Effector CD8-positive, alpha-beta T cell (primary cell): ENCODE measurements at places on chromosomes 4 and X.

GRCh38 chr4:15510961-15511360 lies 41.3 kb downstream of the CC2D2A start:
- no peak for DNase-seq

DNA sequence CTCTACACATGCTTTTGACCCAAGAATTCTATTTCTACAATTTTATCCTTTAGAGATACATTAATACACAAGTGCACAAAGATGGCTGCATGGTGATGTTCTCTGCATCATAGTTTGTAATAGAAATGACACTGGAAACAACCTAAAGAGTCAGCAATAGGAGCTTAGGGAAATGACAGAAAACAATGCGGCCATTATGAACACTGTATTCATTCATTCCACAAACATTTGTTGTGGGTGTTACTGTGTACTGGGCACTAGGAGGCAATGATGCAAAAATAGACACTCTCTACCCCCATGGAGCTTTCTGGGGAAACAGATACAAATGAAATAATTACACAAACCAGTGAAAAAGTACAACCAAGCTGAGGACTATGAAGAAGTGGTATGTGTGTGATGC lies 32.0 kb downstream of the IDS start:
- no peak for DNase-seq

DNA sequence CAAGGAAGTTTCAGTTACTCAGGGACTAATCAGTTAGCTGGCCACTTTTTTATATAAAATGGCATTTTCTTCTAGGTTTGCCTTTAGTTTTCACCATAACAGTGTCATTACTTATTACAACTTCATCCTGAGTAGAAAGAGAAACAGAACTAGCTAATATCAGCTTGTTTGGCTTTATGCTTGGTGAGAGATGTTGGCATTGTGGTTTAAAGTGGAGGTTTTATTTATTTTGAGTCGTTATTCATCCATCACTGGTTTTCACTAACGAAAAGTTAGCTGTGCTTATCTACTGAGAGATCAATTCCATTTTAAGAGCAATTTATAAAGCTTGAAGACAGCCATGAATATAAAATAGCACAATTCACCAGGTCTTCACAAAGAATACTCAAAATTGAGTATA lies 714.5 kb downstream of the GRID2 start:
- no peak for DNase-seq

- DNase-seq: no peak
Measured at GRCh38 chr4:92791871-92792440, 488.2 kb downstream of the GRID2 start.

DNA sequence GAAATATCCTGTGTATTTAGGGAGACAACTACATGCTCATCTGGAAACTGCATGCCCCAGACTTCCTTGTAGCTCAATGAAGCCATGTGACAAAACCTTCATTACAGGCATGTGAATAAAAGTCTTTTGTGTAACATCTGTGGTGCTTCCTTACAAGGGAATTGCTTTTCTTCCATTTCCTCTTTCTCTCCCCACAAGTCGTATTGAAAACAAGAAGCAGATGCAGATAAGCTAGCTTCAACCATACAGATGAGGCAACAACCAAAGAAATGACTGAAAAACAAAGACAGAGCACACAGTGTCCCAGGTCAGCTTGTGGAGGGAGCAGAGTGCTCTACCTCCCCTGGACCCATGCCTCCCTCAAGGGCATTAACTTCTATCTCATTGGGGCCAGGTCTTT lies 115.8 kb upstream of the INPP4B start:
- DNase-seq: no peak
